ENCODE measurements at places on chromosomes 13 and 19. TPM values are rescaled to one million over a fixed set of nuclear protein-coding genes. Genes with fewer than 3 reads are reported as not detected.

The IRF2BP1 gene
- total RNA-seq: 41.1 TPM

DNA sequence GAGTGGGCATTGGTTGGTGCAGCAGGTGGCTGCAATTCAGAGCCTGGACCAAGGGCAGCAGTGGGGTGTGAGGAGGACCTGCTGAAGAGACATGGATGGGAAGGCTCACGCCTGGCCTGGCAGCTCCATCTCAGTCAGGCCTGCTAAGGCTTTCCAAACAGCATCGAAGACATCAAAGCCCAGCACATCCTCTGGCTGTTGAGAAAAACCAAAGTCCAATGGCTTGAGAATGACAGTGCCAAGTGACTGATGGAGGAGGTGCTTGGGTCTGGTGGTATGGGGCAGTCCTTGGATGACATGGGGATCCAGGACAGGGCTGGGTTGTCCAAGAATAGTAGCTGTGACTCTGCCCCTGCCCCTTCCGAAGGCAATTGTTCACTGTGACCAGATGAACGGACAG, 19.0 kb upstream of the XPO4 start:
- DNase-seq: no peak

- DNase-seq: no peak
Observed at GRCh38 chr19:291561-292280, 518 bp upstream of the PLPP2 start.

DNA sequence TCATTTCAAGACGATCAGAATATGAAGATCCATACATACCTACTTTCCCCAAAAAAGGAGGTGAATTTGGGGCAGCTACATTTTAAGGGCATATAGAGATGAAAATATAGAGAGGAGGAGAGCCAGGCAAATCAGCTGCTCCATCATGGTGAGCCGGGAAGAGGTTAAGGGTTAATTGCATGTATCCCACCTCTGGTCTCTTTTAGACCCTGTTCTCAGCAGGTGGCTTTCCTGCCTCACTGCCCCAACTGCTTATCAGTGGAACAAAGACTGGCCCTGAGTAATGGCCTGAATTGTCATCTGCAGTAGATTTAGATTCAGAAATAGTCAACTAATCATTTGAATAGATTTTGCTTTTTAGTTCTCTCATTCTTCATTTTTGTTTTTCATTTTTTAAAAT, 206.6 kb downstream of the SPRY2 start:
- DNase-seq: no peak

DNA sequence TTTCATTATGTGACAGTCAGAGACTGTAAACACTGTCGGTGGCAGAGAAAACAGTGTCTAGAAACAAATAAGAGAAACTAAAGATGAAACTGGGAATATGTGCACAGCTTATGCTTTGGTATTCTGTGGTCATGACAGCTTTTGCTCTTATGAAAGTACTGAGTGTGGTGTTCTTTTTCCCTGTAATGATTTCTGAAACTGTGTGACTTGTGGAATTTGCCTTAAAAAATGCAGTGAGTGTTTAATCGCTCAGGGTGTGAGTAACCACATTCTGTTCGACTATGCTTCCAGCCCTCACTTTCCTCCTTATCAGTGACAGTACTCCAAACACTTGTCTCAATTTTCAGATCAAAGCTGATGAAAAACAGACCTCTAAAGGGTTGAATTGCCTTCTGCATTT, 66.9 kb upstream of the DIAPH3 start:
- DNase-seq: no peak

- no peak for DNase-seq
Observed at GRCh38 chr19:18377026-18377425, 8.9 kb upstream of the GDF15 start.

GRCh38 chr13:79880818-79881217, 399.9 kb downstream of the NDFIP2 start:
- no peak for DNase-seq

The PRKCSH gene
- 382 TPM for total RNA-seq
